ENCODE measurements at places on chromosomes 11 and 22.

DNA sequence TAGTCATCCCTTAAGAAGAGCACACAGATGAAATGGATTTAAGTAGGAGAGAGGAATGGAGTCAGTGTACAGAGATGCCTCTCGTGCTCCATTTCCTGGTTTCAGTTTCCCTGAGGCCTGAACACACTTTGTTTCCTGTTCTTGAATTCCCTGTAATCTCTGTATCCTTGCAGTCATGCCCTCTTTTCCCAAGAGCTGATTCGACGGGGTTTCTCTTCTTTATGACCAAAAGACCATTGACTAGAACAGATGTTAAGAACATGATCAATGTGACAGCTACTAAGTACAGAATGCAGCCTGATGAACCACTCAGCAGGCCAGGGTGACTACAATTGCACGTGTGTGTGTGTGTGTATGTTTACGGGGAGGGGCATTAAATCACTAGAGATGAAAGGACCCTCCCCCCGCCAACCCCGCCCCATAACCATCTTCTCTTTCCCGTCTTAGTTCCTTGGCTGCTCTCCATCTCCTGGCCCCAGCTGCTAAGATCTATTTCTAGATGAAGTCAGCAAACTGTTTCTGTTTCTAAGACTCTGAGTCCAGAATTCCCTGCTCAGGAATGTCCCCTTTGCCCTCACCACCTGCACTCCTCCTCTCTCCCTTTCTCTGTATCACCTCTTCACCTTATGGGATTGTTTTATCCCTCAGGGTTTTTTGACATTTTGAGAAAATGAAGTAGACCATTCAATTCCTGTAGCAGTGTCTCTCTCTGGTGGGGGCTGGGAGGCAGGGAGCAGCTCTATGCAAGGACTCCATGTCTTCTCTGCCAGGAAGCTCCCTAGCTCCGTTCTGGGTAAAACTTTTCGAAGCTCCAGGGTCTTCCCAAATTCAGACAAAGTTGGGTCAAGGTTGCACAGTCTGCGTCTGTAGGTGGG is 26.0 kb downstream of the SLC22A6 start:
- no peak for DNase-seq

DNA sequence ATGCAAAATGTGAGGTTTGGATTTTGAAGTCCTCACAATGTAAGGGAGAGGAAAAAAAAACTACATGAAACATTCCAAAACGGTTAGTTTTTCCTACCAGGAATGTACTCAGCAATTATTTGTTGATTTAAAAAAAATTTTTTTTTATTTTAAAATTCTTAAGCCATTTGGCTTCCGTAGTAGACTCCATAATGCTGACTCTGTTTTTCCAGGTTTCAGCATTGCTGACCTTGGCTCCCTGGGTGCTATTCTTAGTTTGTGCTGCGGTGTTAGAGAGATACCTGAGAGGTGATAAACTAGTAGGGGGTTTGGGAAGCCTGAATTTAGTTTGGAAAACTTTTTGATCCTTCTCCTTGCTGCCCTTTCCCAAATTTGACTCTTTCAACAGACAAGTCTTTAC is 10.6 kb downstream of the STT3A start:
- DNase-seq: no peak

DNA sequence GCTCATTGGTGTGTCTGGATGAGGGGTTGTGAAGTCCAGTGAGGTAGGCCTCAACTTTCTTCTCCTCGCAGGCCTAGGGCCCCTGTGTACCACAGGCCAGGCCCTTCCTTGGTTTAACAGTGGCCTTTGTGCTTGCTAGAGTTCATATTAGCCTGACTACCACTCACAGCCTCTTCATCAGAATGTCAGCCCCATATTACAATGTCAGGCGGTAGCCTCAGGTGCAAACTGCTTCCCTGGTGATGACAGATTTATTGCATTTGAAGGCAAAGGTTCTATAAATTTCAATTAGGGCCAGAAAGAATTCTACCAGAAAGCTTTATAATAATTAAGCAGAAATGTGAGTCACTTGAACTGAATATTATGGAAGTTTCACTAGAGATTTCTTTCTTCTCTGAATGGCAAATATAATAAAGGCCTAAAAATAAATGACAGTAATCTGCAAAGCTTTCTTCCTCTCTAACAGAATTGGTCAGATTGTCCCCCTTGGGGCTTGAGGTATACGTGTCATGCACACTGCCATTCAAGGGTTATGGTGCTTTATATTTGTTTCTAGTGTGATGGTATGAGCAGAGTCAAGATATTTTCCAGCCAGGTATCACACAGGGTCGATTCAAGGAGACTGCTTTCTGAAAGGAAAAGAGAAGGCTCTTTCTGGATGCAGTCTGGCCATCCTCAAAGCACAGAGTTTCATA is 210.3 kb downstream of the CWF19L2 start:
- no peak for DNase-seq

DNA sequence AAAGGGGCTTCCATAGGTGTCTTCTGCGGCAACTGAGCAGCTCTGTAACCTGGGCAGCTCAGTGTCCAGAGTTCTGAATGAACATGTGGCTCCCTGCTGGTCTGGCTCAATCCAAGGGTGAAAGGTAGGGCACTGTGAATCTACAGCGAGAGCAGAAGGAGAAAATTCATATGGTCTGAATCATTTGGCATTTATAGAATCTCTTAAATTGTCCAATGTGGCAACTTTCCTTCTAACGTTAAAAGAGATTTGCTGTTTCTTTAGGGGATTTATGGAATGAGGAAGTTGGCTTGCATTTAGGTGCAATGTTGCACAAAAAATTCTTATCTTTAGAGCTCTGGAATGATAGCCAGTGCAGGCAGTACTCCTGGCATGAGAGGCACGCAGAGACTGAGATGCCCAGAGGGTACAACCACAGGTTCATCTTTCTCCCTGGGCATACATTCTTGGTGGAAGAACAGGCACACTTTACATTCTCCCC is 17.0 kb downstream of the ATXN10 start:
- DNase-seq: no peak

GRCh38 chr11:72688929-72689328 is 14.7 kb upstream of the PDE2A start:
- DNase-seq: no peak

- no peak for DNase-seq
These were observed 36.8 kb downstream of the MCHR1 start for GRCh38 chr22:40716116-40716515.

- no peak for DNase-seq
These were observed 463 bp downstream of the RAD9A start for GRCh38 chr11:67392183-67392715.

- DNase-seq: no peak
These were observed 16.3 kb upstream of the RBMXL2 start for GRCh38 chr11:7072401-7073028.

DNA sequence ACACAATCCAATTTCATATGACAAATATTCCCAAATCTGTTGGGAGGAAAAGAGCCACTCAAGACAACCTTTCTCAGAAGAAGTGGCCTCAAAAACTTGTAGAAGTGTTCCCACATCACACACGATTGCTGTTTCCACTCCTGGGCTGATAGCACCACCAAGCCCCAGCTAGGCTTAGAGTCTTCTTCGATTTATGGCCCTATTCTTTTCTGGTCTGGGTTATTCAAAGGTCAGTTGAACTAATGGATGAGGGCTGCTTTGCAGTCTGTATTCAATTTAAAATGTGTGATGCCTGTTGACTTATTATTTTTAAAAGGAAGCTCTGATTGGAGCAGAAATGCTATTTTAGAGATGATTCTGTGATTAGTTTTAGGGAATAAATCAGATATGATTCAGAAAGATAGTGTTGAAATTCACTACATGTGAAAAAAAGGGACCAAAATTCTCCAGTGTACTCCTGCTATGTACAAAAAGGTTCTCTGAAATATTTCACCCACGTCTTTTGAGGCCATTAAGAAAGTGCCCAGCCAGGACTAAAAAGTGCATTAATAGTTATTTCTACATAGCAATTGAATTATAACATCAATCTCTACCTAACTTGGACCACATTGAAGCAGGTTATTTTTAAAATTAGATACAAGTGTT is 57.3 kb upstream of the SPON1 start:
- DNase-seq: no peak

GRCh38 chr11:2223153-2223794 is 47.1 kb downstream of the ASCL2 start:
- no peak for DNase-seq

- DNase-seq: no peak
These were observed 133.2 kb downstream of the ADAMTS15 start for GRCh38 chr11:130581646-130582045.

- DNase-seq: no peak
These were observed 19.4 kb upstream of the LRRC55 start for GRCh38 chr11:57162179-57162898.

DNA sequence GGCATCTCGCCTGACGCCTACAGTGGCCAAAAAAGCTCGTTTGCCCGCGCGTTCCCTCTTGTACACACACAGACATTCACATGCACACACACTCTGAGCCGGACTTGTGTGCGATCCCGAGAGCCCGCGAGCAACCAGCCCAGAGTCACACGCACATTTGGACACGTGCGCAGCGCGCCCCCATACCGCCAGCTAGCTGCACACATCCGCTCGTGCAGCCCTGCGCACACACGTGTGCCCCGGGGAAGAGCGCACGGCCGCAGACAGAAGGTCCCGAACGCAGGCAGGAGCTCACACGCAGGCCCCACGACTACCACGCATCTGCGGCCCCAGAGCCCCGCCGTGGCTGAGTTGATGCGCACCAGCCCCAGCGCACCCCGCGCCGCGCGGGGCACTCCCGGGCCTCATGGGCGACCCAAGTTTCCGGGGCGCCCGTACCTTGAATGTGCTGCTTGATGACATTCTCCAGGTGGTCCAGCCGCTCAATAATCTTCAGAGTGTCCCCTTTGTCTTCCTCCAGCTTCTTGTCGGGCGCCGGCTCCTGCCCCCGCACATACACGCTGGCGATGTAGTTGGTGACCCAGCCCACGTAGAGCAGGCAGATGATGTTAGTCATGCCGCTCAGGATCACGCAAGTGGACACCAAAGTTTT is 758 bp downstream of the GALNT18 start:
- DNase-seq: no peak

GRCh38 chr11:117428186-117428855 is 100.7 kb downstream of the CEP164 start:
- no peak for DNase-seq

GRCh38 chr11:1924646-1925372 is 5.3 kb downstream of the TNNT3 start:
- DNase-seq: no peak

DNA sequence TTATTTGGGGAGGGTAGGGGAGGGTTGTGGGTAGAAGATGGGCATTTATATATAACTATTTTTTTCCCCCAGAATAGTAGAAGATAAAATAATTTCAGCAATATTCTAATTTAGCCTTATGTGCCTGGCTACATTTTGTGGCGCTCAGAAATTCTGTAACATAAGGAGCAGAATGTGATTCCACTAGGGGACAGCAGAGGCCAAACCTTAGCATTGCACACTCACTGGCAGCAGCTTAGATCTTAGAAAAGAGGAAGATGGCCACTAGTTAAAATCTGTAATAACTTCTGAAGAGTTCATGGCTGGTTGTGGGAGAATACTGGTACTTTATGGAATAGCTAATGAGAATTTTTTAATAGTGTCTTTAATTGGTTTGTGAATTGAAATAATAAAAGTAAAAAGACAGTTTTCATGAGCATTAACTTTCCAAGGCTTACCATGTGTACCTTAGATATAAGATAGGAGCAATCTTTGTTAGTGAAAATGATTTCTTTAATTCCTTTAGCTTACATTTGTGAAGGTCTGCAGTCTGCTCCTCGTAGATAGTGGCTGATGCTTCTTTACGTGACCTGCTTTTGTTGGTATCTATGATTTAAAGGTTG is 33.1 kb downstream of the DDX10 start:
- DNase-seq: no peak

- DNase-seq: no peak
These were observed 133.9 kb upstream of the BMAL1 start for GRCh38 chr11:13143486-13144297.

- no peak for DNase-seq
These were observed 51.3 kb upstream of the CADM1 start for GRCh38 chr11:115555336-115556090.

- DNase-seq: no peak
These were observed 58.7 kb upstream of the FDX1 start for GRCh38 chr11:110371084-110371483.

DNA sequence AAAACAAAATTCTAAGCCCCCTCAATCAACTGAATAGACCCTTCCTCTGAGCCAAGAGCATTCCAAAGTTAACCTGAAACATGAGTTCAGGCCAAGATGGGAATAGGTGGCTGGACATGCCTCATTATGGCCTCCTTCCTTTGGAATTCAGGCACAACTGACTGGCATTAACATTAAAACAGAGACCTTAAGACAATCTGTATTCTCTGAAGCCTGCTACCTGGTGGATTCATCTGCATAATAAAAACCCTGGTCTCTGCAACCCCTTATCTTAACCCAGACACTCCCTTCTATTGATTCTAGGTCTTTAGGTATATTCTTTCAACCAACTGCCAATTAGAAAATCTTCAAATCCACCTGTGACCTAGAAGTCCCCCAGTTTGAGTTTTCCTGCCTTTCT is 66.3 kb downstream of the JRKL start:
- no peak for DNase-seq

DNA sequence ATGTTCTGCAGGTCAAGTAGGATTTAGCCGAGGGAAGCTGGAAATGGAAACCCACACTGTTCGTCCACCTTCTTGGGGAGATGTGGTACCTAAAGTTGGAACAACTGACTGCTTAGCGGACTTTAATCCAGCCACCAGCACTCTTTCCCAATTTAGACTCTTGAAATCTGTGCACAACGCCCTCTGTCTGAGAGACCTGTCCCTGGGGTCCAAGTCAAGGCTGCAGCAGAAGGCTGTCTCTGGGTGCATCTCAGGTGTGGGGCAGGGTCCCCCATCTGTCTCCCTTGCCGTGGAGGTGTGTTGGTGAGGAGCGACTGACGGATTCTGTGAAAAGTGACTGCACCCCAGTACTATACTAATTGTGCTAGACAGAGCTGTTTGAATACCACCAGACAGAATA is 168.2 kb upstream of the CADM1 start:
- no peak for DNase-seq

- no peak for DNase-seq
These were observed 47.8 kb upstream of the ALX4 start for GRCh38 chr11:44357711-44358110.

- DNase-seq: no peak
These were observed 2.0 kb downstream of the FBXO3 start for GRCh38 chr11:33772300-33772699.

- DNase-seq: no peak
These were observed 13.5 kb downstream of the PGA5 start for GRCh38 chr11:61254403-61255025.
